ENCODE measurements at places on chromosomes 7 and 10.

DNA sequence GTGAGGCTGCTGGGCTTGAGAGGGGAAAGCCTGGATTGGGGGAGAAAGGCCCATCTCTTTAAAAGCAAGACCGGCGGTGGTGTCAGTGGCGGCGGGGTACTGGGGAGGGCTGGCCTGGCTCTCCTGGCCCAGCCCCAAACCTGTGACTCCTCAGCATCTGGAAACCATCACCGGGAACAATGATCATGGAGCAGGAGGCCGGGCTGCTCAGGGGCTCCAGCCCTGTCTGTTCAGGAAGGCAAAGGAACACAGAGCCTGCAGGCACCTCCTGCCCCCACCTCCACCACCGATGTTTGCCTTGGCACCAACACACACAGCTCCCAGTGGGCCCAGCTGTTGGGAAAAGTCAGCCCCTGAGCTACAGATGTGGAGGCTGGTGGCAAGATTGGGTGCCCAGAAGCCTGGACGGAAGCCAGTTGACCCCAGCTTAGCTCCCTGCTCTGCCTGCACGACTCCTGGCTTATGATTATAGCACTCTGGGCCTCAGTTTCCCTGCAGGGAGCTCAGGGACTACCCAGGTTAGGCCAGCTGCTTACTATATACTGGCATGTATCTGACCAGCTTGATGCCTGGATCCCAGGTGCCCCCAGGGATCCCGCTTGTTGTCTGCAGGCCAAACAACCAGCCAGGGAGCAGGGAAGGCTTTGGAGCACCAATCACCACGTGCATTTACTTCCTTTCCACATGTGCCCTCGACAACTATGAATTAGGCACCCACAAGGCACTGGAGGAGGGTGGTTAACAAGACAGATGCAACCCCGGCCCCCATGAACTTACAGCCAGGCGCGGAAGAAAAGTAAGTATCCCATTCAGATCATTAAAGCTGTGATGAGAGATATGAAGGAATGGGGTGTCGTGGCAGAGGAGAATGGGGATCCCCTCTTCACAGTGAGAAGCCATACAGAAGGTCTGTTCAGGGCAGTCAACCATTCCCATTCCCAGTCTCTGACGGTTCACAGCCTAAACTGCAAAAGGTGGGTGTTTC, 37.3 kb downstream of the ZCCHC24 start:
- no peak for DNase-seq

DNA sequence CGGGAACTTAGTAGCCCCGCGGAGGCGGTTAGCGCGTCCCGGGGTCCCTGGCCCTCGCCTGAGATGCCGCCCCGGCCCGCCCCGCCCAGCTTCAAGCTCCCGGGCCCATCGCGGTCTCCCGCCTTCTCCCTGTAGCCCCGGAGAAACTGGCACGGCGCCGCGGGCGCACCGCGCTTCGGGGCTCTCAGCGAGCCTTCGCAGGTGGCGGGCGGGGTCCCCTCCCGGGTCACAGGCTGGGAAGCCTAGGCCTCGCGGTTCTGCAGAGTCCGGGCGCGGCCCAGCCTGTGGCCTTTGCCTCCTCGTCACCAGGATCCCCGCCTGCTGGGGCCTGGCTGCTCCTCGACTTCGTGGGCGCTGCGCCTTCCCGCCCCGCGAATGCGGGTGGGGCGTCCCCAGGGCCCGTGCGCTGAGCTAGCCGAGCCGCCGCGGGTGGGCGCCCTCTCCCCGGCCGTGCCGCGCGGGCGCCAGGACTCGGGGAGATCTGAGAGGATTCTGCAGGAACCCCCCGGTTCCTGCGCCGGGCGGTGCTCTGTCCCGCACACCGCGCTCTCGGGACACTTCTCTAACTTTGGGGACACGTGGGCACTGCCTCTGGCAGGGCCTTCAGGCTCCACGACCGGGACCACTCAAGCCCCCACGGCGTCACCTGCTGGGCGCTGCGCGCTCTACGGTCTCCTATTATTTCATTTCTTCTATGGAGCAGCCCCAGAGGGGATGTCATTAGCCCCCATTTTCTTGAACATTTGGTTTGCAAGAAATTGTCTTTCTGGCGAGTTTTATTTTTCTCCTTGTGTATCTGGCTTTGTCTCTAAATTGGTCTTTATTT, 682 bp upstream of the RGS10 start:
- DNase-seq, result peak; percentile 44

- no peak for DNase-seq
Measured at GRCh38 chr7:148192491-148192890, 398.1 kb upstream of the C7orf33 start.

- no peak for DNase-seq
Measured at GRCh38 chr10:69959911-69960310, 92.7 kb upstream of the MACROH2A2 start.

DNA sequence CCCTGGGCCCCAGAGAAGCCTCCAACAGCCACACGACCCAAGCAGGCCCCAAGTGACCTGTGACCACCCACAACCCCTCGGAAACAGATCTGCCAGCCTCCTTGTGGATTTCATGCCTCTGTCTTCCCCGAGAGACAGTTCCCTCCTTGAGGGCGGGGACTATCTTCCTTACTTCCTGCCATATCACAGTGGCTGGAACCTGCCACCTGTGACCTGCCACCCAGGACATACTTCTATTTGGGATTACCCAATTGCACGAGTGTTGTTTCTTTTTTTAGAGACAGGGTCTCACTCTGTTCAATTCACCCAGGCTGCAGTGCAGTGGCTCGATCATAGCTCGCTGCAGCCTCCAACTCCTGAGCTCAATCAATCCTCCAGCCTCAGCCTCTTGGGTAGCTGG, 25.9 kb downstream of the TNRC18 start:
- DNase-seq, result no peak

DNA sequence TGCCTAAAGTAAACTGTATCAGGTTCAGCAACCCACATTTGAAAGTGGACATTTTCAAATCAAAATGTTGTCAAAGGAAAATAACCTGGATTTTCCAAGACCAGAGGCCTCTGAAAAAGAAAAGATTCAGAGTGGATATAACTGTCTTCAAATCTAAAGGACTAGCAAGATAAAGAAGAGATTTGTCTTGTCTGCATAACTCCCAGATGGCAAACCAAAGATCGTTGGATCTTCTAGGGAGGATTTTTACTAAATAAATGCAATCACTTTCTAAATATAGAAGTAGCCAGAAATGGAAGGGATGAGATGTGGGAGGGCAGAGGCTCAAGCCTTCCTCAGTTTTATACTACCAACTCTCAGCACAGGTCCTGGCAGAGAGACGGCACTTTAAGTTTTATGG, 39.0 kb downstream of the CABCOCO1 start:
- no peak for DNase-seq

All from stimulated activated CD8-positive, alpha-beta memory T cell treated with anti-CD3 and anti-CD28 coated beads, Interleukin-4, amount 100 ng/mL, for 4 hours (primary cell).